ENCODE measurements at places on chromosomes 3 and 15.

DNA sequence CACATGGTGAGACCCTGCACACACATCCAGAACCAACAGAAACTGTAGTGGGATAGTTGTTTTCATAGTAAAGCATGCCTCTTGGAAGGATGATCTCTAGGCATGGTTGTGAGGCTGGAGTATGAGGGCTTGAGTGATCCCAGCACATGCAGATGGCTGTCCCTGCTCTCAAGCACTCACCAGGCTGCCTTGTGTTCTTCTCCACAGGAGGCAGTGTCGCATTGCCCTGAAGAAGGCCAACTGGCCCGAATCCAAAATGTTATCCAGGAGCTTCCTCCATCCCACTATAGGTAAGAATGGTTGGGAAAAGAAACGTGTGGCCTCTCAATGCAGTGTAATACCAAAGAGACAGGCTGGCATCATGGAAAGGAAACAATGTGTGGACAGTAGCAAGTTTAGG, 82.7 kb downstream of the TMEM39A start:
- no peak for DNase-seq

- no peak for DNase-seq
Measured at GRCh38 chr3:176174060-176174459, 1023.2 kb downstream of the TBL1XR1 start.

DNA sequence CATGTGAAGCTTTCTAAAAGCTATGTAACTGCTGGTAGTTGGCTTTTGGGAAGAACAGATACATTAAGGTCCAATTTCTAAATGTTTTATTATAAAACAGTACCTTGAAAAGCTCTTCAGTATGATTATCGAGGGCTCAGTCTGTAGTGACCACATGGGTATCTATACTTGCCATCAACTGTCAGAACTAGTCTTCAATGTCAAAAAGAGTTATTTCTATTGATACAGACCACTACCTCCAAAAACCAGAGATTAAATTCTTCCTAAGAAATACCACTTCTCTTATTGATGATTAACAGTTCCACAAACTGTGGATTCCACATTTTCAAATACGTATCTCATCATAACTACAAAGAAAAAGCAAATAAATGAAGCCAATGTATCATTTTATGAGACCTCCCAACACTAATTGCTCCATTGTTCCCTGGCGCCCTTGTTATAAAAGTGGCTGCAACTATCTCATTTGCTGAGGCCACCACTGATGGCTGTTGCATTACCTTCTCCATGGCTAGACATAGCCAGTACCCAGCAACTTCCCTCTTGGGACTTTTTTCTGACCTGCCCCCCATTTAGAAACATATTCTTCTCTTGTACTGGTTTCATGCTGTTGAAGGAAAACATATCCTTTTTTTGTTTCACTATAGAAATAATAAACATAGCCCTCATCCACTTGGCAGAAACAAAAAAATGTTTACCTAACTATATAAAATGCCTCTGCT, 33.9 kb upstream of the MBNL1 start:
- DNase-seq = no peak

DNA sequence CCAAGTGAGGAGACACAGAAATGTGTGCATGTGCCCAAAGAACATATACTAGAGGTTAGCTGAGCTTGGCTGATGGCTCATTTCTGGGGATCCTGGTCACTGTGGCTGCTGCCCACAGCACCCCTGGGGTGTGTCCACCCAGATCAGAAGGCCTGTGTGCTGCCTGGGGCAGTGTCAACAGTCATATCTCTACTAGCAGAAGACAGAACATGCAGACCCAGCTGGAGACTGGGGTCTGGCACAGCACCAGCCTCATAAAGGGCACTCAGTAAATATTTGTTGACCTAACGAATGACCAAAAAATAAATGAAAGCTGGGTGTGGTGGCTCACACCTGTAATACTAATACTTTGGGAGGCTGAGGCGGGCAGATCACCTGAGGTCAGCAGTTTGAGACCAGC, 16.4 kb downstream of the CHRNA3 start:
- no peak for DNase-seq
